Stimulated activated CD4-positive, alpha-beta T cell treated with anti-CD3 and anti-CD28 coated beads, TNF-alpha, amount 100 ng/mL, for 4 hours (primary cell): ENCODE measurements at places on chromosomes 4 and X.

- no peak for DNase-seq
Measured at GRCh38 chrX:153621949-153622598, 23.1 kb upstream of the CCNQ start.

GRCh38 chr4:76751612-76752343 is 146.2 kb downstream of the SOWAHB start:
- DNase-seq: no peak

DNA sequence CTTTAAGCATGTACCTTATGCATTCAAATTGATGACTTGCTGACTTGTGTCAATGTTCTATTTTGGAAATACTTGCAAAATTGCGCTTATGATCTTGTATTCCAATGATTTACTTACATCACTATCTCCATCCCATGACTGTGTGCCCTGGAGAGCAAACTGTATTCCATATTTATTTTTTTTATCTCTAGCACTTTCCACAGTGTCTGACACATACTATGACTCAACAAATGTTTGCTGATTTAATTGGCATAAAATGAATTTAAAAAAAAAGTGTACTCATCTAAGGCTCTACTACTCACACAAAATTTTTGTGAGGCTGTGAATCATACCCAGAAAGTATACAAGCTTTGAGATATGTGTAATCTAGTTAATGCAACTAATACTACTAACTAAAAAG is 1066.8 kb upstream of the ADGRL3 start:
- no peak for DNase-seq

- DNase-seq: no peak
Measured at GRCh38 chr4:98482847-98483806, 175.3 kb downstream of the TSPAN5 start.

DNA sequence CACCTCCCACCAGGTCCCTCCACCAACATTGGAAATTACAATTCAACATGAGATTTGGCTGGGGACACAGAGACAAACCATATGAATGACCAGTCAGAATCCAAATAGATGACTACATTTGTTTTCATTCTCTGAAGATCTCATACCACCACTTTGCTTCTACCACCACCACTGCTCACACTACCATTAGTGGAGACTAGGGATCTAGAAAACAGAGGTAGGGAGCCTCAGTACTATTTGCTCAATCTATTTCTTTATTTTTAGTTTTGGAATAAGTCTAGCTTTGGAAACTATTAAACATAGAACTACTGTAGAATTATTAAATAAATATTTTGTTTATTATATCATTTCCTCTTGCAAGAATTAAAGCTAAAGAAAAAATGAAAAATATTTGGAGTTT is 727.9 kb downstream of the CCSER1 start:
- no peak for DNase-seq

DNA sequence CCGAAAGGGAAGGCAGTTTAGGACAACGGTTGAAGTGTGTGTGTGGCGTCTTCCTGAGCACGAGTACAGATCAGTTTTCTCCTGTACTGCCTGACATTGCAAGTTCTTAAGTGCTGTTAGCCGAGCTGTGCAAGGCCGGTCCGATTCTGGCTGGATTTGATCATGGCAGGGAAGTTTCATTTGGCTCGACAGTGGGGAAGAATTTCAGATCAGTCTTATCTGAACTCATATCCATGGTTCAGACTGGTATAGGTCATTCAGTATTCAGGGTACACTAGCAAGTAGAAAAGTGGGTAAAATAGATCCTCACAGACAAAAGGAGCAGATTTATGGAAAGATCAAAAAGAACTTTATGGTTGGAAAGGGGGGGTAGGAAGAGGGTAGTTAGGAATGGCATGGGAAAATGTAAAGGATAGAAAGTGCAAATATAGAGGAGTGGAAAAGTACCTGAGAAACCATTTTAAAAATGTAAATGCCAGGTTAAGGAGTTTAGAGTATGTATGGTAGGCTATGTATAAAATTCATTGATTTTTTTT is 716 bp downstream of the THAP9 start:
- no peak for DNase-seq

- DNase-seq: no peak
Measured at GRCh38 chrX:72620550-72621145, 48.0 kb upstream of the HDAC8 start.

DNA sequence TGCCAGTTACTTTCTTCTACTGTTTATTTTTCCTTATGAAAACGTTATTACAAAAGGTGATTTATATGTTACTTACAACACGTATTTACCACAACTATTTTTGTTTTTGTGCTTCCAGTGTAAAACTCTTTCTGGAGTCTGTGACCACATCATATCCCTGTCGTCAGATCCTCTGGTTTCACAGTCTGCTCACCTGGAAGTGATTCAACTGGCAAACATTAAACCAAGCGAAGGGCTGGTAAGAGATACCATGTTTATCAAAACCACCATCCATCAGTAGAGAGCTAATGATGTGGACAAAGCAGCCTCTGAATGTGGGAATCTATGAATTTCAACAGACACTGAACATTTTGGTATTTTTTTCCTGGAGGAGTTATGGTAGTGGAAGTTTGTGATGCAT is 116.1 kb downstream of the CNKSR2 start:
- DNase-seq: no peak

DNA sequence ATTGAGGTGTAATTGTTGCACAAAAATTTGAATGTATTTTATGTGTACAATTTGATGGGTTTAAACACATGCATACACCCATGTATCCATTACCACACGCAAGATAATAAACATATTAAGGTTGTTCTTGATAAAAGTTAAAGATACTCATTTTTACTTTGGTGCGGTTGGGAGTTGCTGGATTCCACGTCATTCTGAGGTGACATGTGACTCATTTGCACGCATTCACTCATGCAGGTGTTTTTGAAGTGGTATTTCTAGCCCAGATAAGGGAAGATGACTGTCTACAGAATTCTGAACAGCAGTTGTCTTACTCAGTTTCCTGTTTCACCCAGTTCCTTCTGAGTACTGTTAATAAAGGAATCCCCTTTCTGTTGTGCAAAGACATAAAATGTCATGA is 142.0 kb downstream of the RTL3 start:
- peak; percentile 34 for DNase-seq

DNA sequence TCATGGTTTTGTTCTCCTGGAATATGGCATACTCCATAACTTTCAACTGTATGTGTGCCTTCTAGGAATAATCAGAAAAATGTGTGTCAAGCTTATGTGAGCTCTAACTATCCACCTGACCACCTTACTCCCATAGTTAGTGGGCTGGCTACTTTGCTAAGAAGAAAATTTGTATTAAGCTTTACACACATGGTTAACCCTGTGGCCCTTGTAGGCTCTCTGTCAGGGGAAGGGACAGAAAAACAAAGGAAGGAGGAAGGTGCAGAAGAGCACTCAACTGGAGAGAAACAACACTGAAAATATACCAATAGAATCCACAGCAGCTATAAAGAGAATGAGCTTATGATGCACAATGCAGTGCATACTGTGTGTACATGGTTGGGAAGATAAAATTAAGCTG is 84.6 kb downstream of the PPP3CA start:
- no peak for DNase-seq
